ENCODE measurements at places on chromosomes 6 and 20.

DNA sequence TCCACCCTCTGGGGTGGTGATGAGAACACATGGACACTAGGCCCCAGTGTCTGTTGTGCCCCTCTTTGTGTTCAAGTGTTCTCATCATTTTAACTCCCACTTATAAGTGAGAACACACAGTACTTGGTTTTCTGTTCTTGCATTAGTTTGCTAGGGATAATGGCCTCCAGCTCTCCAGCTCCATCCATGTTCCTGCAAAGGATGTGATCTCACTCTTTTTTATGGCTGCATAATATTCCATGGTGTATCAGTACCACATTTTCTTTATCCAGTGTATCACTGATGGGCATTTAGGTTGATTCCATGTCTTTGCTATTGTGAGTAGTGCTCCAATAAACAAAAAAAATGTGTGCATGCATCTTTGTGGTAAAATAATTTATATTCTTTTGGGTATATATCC, 67.4 kb downstream of the RWDD2A start:
- no peak for DNase-seq

- no peak for DNase-seq
These were observed 71.0 kb downstream of the SSR1 start for GRCh38 chr6:7241709-7242645.

DNA sequence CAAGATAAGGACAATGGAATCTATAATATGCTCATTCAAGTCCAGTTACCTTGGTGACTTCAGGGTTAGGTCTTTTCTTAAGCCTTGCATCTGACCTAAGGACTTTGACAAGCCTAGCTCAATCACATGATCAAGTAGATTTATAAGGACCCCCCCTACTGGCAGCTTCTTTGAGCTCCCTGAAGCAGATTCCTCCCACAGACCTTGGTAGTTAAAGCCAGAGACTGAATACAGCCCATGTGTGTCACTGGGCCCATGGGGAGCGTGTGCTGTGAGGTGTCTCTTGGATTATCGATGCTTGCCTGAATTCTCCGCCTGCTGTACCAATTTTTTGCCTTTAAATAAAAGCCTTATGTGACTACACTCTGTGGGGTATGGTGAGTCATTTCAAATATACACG, 372.7 kb upstream of the RGS17 start:
- no peak for DNase-seq

- DNase-seq: no peak
These were observed 23.7 kb downstream of the VSTM2L start for GRCh38 chr20:37926612-37927011.

GRCh38 chr20:20211274-20211987, 156.5 kb upstream of the INSM1 start:
- DNase-seq: no peak
